ENCODE measurements at places on chromosomes 12 and 14.

DNA sequence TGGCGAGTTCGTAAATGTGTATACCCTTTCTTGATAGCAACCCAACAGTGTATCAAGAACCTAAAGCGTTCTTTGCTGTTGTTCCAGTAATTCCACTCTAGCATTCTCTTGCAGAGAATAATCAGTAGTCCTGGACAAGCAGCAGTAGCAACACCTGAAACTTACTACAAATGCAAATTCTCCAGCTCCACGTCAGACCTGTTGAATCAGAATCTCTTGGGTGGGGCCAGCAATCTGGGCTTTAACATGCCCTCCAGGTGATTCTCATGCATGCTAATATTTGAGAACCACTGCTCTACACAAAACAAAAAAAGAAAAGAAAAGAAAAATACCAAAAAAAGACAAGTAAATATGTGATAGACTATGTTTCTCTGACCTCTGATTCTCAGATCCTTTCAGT is 10.1 kb downstream of the PTGDR start:
- DNase-seq = no peak

- DNase-seq = no peak
These were observed 1122.4 kb upstream of the USP15 start for GRCh38 chr12:61137677-61138414.

- DNase-seq = no peak
These were observed 4.0 kb downstream of the LTB4R start for GRCh38 chr14:24315243-24315806.

- no peak for DNase-seq
These were observed 124.4 kb downstream of the DAD1 start for GRCh38 chr14:22464422-22465142.

GRCh38 chr12:121400332-121401139 is 618 bp downstream of the RNF34 start:
- peak; percentile 38 for DNase-seq

DNA sequence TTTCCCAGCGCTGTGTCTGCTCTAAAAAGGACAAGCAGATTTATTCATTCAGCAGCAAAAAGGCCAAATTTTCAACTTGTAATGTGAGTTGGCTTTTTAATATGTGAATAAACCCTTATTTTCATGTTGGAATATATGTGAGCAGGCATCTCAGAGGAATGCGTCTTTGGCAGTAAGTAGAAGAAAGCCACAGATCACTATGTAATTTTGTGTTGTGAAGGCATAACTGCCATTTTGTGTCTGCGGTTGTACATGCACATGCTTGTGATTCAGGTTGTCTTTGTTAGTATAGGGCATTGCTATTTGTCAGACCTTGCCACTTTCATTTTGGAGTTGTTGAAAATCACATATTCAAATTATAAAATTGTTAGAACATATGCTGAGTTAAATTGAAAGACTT is 398.8 kb upstream of the RGS6 start:
- no peak for DNase-seq

All from activated CD4-positive, CD25-positive, alpha-beta regulatory T cell (primary cell).